Naive thymus-derived CD4-positive, alpha-beta T cell (primary cell): ENCODE measurements at places on chromosomes 4 and X. TPM values are rescaled to one million over a fixed set of nuclear protein-coding genes. Genes with fewer than 3 reads are reported as not detected.

MAGEA12 gene
- total RNA-seq = not detected

- DNase-seq = no peak
Observed at GRCh38 chr4:175646802-175647201, 165.3 kb downstream of the GPM6A start.

DNA sequence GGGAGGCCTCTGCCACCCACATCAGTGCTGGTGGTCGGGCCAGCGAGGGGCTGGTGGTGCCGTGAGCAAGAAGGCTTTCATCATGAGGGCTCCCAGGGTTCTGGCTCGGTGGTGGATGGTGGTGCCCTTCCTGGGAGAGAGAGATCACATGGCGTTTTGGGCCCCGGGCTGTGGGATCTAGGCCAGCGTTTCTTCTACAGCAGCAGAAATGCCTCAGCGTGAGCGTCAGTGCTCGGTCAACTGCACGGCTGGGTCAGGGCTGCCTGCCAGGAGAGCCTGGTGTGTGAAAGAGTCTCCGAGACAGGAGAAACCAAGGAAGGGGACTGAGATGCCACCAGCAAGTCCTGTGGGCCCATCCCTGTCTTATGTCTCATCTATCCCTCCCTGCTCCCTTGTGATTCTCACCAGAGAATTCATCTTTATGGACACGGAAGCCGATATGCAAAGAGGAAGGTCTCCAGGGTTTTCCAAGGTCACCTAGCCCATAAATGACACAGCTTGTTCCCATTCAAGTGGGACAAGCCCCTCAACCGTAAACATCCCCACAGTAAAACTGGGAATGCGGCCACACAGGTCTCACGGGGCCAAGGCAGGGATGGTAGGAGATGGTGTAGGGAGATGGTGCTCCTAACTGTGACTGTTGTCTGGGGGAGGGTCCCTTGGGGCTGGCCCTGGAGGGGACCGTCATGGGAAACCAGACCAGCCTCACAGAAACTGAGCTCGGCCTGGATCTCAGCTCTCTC lies 99.2 kb downstream of the SORCS2 start:
- DNase-seq = no peak

- peak; percentile 24 for DNase-seq
Observed at GRCh38 chrX:1323315-1323714, 13.3 kb upstream of the IL3RA start.

DNA sequence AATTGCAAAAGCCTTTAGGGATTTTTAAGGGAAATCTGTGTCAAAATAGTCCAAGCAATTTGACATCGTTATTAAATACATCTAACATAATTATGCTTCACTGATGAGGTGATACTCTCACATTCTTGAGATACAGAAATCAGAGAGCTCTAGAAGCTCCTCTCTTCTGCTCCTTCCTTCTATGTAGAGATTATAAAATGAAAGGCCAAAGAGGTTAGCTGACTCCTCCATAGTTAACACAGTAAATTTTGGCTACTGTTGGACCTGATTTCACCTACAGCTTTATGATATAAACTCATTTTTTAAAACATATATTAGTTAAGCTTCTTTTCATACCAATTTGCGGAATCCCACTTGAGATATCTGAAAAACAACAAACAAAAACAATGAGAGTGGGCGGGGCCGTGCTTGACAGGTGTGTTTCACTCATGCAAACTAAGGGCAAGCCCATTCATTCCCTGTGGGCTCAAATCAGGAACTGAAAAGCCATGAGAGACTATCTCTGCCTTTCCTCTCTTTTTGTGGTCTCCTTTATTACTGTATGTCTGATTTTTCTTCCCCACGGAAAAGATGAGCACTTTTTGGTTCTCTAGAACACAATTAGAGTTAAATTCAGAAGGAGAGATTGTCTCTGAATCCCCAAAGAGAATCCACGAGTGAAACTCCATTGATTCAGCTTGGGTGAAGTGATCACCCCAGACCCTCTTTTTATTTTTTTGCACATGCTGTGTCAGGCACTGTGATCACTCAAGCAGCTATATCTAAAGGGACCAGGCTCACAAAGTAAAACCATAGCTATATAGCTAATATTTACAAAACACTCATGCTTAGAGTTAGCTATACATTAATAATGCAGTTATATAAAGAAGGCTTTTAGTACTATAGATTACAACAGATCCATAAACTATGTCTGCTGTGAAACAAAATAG lies 566.3 kb downstream of the IL15 start:
- no peak for DNase-seq

- no peak for DNase-seq
Observed at GRCh38 chr4:147312376-147313046, 168.4 kb upstream of the EDNRA start.

DNA sequence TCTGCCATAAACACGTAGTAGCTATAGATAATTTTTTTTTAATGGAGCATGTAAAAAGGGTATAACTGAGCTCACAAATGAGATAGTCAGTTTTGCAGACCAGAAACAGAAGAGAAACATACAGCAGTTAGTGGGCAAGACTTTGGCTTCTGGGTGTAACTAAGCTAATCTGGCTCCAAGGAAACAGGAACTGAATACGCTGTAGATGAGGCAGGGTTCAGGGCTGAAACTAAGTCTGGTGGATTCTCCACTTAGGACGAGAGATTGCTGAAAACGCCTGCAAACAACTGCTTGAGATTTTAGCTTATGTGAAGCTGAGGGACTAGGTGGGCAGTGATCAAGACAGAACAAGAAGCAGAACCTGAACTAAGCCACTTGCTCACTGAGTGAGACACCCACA lies 91.7 kb downstream of the SMIM20 start:
- no peak for DNase-seq

TBC1D19 gene
- 8.7 TPM for total RNA-seq

TLR10 gene
- 0.13 TPM for total RNA-seq
